ENCODE measurements at places on chromosomes 3 and 15.

- peak; percentile 43 for DNase-seq
Measured at GRCh38 chr3:10344147-10344943, 23.4 kb upstream of the SEC13 start.

DNA sequence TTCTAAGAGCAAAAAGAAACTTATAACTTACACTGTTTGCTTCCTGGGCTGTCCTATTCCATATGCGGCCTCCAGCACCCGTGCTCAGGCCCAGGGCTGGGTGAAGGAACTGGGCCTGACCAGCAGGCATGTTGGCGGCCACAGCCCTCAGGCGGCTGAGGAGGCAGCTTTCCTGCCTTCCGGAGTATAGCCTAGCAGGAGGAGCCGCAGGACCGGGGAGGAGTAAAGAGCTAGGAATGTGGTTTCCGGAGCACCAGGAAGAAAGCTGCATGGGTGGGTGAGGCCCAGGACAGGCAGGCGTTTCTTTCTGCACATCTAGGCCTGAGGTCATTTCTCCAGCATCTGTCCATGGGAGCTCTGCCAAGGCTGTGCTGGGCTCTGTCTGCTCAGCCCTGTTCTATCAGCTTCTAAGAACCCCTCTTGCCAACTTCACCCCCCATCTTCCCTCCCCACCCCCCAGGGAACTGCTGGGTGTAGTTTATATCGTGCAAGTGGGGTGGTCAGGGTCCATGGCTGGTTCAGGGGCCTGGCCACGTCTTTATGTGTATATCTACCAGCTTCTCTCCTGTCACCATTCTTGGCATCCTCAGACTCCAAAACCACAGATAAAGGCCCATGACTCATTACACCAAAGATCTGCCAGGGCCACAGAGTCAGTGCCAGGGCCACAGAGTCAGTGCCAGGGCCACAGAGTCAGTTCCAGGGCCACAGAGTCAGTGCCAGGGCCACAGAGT lies 7.8 kb upstream of the KIF7 start:
- DNase-seq, result no peak

DNA sequence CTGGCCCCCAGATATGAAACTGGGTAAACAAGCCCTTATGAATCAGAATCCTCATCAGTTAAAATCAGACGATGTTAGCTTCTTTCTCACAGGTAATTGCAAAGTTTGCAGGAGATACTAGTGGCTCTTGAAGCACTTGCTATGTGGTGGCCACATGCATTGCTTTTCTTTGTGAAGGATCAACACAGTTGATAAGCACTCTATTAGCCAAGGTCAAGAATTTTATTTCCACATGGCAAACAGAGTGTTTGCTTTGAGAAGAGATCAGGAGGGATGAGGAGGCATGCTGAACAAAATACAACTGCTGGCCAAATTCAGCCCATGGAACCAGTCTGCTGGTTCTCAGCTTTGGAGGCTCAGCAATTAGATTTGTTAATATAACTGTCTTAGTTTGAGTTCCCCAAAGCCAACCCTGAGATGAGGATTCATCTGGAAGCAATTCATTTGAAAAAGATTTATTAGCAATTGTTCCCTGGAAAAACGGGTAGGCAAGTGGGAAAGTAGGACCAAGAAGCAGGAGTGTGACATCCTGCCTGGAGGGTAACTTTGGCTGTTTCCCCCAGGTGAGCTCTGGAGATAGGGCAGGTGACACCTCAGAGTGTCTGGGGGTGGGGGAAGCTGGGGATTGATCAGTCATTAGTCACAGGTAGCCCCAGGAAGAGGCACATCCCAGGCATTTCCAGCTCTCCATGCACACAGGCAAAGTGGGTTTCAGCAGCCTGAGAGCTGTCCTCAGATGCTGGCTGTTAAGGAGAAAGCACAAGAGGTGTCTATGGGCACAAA lies 180.3 kb downstream of the ABHD5 start:
- no peak for DNase-seq

DNA sequence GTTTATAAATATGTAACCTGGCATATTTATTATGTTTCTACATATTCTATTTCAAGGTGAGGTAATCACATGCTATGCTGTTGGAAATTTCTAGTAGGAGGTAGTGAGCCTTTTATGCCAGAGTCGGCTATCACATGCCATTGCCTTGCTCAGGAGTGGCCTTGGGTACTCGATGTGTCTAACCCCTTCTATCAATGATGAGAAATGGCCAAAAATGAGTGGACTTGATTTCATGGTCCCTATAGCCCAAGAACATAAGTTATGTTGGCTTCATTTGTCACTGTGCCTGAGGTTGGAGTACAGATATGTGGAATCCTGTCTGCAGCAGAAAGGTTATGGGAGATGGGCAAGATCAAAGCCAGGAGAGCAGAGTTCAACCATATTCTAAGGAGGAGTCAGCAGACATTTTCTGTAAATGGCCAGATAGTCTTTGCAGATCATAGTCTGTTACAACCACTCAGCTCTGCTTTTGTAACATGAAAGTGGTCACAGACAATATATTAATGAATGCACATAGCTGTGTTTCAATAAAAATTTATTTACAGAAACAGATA lies 554.4 kb downstream of the PDCD6IP start:
- no peak for DNase-seq

DNA sequence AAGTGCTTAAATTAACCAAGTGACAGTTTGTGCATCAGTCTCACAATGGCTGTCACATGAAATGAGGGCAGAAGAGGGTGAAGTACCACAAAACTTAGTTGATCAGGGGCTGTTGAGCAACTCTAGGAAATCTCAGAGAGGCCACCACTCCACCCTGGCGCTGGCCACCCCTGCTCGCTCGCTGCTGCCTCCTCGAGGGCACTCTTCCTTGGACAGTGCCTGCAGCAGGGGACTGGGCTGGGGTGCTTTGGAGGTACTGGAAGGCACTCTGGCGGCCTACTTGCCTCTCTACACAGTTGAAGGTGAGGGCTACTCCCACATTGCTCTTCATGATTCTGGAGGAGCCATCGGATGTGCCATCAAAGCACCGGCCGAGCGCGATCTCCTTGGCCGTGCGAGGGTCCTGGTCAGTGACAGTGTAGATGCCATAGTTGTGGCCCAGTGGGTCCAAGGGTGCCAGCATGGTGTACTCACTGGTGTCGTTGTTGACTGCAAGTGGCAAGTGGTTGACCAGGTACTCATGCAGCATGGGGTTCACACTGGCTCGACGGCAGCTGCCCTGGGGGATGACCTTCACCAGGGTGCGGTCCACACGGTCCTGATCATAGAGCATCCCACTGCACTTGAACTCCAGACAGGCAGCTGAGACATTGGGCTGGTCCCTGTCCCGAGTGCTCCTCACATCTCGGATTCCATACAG lies 11.6 kb upstream of the CLPX start:
- DNase-seq, result no peak

DNA sequence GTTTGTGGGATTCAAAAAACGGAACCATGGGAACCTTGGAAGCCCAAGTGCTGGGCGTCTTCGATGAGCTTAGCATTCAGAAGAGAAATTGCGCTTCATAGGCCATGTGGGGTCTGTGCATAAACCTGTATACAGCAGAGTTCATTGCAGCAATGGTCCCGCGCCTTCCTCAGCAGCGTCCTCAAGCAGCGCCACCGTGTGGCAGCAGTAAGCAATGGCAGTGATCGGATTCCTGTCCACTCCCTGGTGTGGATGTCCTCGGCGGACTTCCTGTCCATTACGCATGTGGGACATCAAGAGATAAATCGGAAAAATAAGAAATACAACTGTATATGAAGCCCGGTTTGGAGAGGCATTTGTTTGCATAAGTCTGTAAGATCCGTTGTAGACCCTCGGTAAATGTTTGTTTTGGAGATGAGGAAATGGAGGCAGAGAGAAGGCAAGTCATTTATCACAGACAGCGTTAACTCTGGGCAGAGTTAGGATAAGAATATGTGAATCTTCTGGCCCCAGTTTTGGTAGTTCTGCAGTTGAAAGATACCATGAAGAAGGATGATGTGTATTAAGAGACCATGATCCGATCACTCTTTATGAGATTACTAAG lies 57.7 kb downstream of the CNTN4 start:
- no peak for DNase-seq

- no peak for DNase-seq
Measured at GRCh38 chr3:73136941-73137340, 75.5 kb downstream of the EBLN2 start.

DNA sequence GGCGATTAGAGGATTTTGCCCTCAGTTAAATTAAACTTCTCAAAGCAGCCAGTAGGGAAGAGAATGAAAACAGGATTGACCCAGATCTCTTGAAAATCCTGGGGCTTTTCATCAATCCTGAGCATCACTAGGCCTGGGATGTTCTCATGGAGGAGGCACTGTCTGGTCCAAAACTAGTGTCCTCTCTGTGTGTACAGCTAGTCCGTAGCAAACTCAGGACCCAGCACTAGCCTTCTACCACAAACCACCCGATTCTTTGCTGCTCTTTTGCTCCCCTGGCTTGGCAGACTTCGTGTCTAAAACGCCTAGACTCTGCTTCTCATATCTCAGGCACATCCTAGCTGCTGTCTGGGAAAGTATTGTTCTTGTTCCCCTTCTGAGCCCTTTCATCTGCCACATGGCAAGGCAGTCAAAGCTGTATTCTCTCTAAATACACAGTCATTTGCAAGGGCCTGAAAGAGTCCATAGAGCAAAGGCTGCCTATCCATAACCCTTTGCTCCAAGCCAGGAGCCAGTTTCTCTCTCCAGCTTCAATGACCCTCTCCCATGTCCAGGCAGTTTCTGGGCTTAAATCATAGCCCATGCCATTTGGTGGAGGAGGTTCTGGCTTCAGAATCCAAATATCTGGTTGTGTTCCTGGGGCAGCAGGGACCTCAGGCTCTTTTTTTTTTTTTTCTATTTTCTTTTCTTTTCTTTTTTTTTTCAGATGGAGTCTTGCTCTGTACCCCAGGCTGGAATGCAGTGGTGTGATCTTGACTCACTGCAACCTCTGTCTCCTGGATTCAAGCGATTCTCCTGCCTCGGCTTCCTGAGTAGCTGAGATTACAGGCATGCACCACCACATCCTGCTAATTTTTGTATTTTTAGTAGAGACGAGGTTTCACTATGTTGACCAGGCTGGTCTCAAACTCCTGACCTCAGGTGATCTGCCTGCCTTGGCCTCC lies 52.4 kb downstream of the CDC25A start:
- DNase-seq, result no peak

DNA sequence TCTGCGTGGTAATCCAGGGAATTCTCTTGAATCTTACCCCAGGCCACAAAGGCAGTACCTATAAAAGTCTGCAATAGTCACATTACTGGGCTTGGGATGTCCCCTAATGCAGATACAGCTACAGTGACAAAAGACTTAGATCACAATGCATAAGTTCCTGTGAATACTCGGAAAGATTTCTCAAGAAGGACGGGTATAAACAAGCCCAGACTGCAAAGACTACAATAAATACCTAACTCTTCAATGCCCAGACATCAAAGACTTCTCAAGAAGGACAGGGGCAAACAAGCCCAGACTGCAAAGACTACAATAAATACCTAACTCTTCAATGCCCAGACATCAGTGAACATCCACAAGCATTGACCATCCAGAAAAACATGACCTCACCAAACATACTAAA lies 50.9 kb downstream of the NUDT16 start:
- no peak for DNase-seq

GRCh38 chr3:10299679-10300078 lies 6.9 kb upstream of the GHRL start:
- no peak for DNase-seq

GRCh38 chr3:30605005-30605404 lies 1.4 kb upstream of the TGFBR2 start:
- no peak for DNase-seq

DNA sequence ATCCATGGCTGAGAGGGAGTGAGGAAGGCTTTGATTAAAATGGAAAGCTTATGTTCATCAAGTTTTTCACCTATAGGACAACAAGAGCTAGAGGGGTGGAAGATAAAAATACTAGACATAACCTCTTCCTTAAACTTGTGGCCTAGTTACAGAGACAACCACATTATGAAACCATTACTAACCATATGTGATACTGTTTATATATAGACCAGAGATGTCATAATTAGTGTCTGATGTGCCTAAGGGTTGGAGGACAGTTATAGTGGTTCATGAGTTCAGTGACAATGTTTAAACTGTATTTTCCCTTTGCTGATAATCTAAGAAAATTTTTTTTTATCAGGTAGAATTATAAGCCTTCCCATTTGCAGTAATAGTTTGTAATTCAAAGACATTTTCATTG lies 23.7 kb downstream of the PHLDB2 start:
- no peak for DNase-seq

- DNase-seq, result no peak
Measured at GRCh38 chr3:194102436-194102835, 33.5 kb upstream of the HES1 start.

DNA sequence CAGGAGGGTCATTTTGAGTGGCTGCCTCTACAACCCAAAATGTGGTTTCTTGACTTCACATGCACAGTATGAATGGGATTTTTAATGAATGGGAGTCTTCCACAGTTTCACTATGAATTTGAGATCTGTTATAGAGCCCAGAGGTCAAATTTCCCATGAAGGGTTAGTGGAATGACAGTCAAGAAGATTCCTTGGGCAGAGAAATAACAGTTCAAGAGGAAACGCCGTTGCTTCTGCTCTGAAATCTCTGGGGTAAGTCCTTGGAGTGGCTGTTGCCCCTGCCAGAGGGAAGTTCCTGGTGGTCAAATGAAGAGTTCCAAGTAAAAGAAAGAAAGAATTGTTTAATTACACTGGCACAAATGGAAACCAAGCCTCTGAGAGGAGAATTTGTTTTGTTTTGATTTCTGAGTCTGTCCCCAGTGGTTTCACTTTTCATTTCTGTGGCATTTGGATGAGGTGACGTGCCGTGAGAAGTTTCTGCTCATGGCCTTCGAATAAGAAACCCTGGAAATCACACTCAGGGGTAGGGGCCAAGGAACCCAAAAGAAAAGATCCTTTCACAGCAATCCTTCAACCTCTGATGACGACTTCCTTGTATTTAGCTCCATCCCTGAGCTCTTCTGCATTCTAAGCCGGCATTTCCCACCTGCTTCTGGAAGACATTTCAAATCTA lies 77.5 kb upstream of the IL12A start:
- DNase-seq, result no peak

- DNase-seq, result no peak
Measured at GRCh38 chr3:116057400-116058006, 387.8 kb downstream of the LSAMP start.

DNA sequence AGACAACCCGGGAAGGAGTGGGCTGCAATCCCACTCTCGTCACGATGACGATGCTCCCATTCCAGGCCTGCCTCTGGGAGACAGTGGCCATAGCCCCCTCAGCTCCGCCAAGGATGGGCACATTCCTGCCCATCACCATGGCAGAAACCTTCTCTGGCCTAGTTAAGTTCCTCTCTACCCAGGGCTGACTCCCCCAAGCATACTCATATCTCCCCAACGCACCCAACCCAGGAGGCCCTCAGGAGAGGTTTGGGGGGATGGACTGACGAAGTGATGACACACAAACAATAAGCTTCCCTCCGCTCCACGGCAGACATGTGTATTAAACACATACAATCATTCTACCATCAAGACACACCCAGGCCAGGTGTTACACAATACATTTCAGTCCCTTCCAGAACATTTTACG lies 60.1 kb downstream of the VGLL4 start:
- DNase-seq, result no peak

GRCh38 chr15:99657996-99658395 lies 75.2 kb downstream of the LYSMD4 start:
- no peak for DNase-seq

Measured in CD4-positive, alpha-beta T cell treated with Interleukin-15 for 1 hour (primary cell).